Left hindlimb (tissue), 1 donor: ENCODE measurements at places on chromosomes 5 and 9.

DNA sequence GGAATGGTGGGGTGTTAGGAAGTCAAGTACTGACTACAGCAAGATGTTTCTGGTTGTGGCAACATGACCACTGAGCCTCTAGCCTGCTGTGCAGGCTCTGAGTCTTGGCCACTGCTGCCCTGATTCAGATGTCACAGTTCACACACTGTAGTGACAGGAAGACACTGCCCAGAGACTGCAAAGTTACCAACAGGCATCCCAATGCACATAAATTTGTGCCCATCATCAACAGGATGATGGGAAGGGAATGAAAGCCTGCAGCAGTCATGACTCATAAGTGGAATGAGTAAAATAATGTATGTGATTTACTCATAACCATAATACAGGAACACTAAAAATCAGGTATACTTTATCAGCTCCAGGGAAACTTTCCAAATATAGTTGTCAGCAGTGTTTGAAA is 251.6 kb upstream of the HAPLN1 start:
- DNase-seq: no peak

- no peak for DNase-seq
Observed at GRCh38 chr9:3007326-3007725, 163.4 kb upstream of the PUM3 start.

- DNase-seq: peak; percentile 45
Observed at GRCh38 chr5:67248703-67249589, 52.3 kb upstream of the CD180 start.

DNA sequence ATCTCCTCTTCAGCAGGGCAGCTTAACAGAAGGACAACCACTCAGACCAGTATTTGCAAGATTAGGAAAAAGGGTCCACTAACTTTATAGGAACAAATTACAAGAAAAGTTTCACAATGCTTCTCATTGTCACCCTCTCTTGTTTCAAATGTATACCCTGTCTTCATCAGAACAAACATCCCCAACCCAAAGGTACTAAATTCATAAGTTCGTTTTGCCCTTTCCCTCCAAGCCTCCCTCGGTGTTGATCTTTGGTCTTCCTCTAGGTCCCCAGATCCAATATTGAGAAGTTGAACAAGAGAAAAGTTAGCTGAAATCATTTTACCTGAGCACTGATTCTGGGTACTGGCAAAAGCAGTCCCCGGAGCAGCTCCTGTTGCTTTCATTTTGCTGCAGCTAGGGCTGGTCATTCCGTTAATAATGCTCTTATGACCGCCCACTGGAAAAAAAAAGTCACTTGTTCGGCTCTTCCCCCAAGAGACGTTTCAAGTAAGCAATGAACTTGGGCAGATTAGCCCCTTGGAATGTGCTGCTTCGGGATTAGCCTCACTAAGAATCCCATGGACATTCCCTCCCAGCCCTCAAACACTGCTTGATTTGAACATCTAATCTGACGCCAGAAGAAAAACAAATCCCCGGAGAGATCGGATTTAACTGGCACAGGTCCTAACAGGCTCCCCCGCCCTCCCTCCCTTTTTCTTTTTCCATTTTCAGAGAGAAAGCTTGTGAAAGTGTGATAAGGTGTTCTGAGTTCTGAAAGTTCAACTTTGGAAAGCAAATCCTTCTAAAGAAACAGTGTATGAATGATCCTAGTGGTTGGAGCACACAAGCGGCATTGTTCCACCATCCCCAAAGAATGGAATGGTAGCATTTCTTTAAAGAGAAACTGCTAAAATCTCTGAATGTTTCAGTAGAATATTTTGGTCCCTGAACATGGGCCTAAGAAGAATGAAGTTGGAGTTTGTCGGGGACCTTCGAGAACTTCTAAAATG is 252.5 kb downstream of the TRPM3 start:
- DNase-seq: no peak

DNA sequence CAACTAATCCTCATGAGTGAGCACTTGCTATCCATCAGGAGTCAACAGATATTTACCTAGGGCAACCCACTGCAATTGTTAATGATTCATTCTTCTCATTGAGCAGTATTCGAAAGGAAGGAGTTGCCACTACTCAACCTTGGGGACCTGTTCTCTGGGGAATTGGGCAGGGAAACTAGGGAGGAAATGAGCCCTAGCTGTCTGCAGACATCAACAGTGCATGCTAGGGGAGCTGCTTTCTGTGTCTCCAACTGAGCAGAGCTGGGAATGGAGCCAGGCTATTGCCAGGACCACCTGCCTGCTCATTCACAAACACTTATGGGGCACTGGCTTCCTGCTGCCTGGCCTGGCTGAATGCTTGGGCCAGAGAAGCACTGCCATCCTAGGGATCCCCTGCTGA is 183.4 kb downstream of the TMEM38B start:
- no peak for DNase-seq

- DNase-seq: no peak
Observed at GRCh38 chr9:120900824-120901223, 23.8 kb upstream of the PHF19 start.

DNA sequence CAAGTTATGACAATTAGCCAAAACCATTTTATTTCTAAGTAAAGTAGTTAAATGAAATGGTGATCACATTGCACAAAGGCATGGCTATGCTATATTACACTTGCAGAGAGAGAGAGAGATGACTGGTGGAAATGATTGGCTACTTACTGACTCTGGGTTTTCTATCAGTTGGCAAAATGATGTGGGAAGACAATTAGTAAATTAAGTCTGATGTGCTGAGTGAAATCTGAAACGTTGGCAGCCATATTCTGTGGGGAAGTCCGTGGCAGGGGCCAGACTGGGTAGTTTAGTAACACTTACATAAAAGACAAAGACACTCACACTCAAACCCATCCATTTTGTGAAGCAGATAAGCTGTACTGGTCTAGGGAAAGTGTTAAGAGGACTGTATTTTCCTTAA is 61.6 kb downstream of the ANXA1 start:
- DNase-seq: no peak

GRCh38 chr5:114363837-114364236 is 2.0 kb downstream of the KCNN2 start:
- no peak for DNase-seq

DNA sequence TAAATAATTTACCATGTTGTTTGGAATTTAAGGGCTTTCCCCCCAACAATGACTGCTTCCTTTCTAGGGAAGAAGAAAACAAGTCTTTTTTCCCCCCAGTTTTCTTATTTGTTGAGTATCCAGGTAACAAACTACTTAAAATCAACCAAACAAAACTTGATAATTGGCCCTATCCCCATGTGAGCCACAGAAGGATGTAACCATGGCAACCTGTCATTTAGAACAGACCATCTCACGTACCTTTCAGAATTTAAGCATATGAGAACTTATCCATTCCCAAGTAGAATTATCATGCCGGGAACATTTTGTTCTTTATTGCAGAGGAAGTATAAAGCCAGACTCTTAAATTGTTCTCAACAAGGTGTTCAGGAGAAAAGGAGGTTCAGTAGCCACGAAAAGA is 392.3 kb downstream of the CETN3 start:
- DNase-seq: no peak

GRCh38 chr9:37455884-37456647 is 9.2 kb downstream of the ZBTB5 start:
- DNase-seq: no peak

- DNase-seq: no peak
Observed at GRCh38 chr9:72361217-72361616, 3.8 kb downstream of the ZFAND5 start.

DNA sequence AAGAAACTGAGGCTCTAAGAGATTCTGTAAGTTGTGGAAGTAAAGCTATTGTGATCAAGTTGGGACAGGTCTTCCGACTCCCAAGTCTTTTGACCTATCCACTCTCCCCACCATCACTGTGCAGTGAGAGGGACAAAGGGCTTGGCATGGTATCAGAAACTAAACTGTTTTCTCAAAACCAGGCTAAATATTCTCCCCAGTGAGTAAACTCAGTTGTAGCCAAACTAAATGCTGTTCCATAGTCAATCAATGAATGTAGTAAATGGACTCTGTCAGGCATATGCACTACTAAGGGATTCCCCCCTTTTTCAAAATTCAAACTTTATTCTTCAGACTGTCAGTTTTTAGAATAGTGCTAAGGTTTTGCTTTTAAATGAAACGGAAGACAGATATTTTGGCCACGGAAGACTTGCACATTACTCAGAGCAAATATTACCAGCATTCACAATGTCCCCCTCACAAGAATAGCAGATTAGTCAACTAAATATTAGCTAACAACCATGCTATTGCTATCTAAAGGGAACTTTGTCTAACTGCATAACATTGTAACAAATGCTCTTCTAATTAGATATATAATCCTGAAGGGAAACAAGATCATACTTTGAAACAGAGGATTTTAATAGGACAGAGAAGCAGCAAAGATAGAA is 7.1 kb downstream of the PRKAA1 start:
- DNase-seq: no peak

DNA sequence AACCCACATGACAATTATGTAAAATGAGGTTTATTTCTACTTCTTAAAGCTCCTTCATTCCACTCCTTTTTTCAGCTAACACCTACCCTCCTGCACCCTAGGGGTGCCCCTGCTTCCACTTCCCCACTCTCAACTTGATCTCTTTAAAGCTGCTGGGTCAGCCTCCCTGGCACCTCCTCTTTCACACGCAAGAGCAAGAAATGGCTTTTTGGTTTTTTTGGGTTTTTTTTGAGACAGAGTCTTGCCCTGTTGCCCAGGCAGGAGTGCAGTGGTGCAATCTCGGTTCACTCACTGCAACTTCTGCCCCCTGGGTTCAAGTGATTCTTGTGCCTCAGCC is 64.4 kb downstream of the SUSD1 start:
- no peak for DNase-seq

- no peak for DNase-seq
Observed at GRCh38 chr9:71648453-71648852, 119.9 kb downstream of the CEMIP2 start.

- DNase-seq: no peak
Observed at GRCh38 chr9:137685035-137685740, 66.4 kb downstream of the EHMT1 start.

DNA sequence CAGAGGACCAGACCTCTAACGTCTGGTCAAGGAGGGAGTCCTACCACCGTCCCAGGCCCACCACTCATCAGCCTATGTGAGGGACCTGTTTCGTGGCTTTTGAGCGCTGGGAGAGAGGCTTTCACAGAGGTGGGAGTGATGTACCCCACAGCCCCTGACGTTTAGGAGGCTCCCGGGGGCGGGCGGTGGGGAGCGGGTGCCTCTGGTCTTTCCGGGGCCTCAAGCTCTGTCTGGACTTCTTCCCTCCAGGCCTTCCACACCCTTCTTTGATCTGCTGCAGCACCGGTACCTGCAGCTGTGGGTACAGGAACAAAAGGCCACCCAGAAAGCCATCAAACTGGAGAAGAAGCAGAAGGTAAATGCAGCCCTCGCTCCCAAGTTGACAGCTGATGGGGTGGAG is 45.1 kb upstream of the BARHL1 start:
- DNase-seq: no peak

GRCh38 chr9:101271102-101271501 is 113.7 kb downstream of the BAAT start:
- DNase-seq: no peak

GRCh38 chr9:88270413-88270812 is 117.8 kb upstream of the SPIN1 start:
- no peak for DNase-seq

GRCh38 chr5:143361438-143361837 is 42.0 kb downstream of the NR3C1 start:
- DNase-seq: no peak
